Midbrain (tissue), 1 donor: ENCODE measurements at places on chromosomes 16 and 17.

DNA sequence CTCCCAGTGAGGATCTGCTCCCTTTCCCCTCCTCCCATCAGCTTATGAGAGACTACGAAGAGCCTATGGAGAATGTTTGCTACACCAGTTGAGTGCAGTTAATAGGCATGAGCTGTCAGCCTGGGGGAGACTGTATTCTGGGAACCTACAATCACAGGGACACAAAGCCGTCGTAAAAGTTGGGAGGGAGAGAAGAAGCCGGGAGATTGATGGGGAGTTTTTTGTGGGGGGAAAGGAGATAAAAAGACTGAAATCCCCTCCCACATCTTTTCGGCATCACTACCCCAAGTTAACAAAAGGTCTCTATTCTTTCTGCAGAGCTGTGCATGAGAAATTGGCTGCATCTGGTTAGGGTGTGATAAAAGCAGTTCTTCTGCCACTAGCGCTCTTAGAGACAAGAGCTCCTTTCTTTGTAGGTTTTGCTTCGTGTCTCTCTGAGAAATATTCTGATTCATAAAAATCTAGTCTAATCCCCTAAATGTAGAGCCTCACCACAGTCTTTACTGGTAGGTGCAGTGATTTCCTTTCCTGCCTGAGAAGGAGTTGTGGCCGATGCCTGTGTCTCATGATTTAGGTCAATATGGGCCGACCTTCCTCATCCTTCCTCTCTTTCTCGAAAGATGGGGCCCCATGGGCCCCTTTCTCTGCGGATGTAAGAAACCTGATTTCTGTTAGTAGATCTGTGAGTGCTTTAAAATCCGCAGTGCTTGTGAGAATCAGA is 77.4 kb downstream of the BPTF start:
- peak; percentile 26 for DNase-seq

DNA sequence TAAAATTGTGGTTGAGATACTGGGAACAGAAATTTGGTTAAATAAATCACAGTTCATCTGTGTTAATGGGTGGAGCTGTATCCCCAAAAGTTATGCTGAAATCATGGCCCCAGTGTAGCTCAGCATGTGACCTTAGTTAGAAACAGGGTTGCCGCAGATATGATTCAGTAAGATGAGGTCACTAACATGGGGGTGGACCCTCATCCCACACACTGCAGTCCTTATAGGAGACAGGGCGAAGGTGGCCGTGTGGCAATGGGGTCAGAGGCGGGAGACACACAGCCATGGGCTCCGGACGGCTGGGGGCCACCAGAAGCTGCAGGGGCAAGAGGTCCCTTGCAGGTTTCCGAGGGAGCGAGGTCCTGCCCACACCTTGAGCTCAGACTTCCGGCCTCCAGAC is 10.7 kb downstream of the GALNS start:
- DNase-seq, result no peak

DNA sequence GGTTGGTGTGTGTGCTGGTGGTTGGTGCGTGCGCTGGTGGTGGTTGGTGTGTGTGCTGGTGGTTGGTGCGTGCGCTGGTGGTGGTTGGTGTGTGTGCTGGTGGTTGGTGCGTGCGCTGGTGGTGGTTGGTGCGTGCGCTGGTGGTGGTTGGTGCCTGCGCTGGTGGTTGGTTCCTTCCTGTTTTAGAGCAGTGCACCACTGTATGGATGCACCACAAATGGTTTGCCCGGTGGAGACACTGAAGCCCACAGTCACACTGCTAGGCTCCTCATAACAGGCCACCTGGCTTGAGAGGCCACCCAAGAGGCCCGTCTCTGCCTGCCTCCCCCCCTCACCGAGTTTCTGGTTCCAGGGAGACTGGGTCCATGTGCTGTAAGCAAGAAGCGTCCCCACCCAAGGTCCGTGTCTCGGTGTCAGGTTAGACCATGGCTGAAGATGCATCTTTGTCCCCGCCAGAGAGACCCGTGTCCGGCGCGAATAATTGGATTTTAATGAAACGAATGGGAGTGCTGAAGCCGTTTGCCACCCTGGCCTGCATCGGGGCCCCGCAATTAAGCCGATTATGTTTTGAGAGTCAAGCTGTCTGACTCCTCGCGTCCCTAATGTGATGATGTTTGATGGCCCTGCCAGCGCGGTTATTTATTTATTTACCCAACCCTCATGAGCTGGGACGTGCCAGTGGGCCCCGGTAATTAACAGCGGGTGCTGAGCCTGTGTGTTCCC is 161.3 kb upstream of the GSE1 start:
- DNase-seq, result no peak

- no peak for DNase-seq
Measured at GRCh38 chr16:56415875-56416274, 9.5 kb downstream of the AMFR start.

DNA sequence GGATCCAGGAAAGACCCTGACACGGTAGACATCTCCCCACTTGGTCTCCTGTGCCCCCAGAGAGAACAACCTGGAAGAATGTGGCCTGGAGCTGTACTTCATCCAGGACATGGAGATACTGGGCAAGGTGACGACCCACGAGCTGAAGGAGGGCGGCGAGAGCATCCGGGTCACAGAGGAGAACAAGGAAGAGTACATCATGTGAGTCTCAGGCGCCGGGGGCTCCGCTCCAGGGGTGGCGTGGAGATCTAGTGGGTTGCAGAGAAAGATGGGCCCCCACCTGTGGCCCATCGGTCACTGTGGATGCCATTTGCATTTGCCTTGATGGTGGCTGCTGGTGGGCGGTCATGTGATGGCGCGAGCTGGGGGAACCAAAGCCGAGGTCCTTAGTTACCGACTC is 14.9 kb upstream of the CLEC18A start:
- DNase-seq, result no peak

GRCh38 chr16:56938664-56939513 is 6.9 kb downstream of the HERPUD1 start:
- no peak for DNase-seq

- no peak for DNase-seq
Measured at GRCh38 chr17:8995711-8996110, 25.6 kb upstream of the NTN1 start.

DNA sequence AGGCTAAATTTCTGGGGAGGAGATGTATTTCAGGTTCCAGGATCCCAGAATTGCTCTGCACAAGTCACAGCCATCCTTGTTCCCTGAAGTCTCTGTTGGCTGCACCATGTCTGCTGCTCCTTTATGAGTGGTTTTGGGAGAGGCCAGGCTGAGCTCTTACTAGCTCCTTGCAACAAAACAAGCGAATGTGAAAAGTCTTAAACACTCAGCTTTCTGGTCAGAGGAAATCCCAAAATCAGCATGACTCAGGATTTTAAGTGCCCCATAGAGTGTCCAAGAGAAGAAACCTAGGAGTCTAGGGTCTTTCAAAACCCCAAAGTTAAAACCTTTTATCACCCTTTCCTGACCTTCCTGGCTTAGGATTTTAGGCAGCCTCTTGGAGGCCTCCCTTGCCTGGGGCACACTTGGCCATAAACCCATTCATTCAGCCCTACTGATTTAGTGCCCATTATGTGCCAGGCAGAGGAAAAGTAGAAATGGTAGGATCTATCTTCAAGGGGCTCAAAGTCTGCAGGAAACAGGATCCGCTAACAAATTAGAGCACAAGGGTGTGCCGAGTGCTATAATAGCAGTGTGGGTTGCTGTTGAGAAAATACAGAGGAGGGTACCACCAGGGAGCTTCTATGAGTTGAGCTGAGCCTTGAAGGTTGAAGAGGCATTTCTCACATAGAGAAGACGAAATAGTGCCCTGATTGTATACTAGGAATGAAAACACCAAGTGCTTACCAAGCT is 36.9 kb downstream of the SOST start:
- no peak for DNase-seq

GRCh38 chr17:45411348-45412105 is 21.1 kb downstream of the ARHGAP27 start:
- DNase-seq, result no peak

DNA sequence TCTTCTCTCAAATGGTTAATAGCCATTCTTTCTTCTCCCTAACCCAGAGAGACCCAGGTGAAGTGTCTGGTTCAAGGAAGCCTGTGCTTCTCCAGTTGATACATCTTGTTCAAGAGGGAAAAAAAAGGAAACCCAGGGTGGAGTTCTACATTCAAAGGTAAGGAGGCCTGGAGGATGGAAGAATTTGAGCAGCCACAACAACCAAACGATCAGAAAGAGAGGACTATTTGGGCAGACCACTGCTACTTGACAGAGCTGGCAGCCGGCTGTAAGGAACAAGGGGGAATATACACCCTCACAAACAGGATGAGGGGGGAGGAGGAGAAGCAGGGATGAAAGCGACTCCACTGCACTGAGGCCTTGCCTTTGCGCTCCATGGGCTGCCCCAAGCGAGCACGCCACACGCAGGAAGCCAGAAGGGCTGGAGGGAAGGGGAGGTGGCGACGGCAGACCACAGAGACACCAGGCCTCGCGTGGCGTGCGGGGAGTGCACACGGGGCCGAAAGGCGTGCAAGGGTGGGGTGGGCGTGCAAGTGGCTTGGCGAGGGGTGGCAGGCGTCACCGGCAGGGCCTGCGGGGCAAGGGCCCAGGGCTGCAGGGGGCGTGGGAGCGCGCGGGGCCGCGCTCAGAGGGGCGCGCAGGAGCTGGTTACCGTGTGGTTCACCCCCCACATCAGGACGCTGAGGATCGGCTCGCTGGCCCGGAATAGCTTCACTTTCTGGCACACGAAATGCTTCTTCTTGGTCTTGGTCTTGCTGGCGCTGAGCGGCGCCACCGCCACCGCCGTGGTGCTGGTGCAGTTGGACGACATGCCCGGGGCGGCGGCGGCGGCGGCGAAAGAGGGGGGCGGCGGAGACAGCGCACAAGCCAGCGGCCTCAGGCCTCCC is 499 bp downstream of the PIP4K2B start:
- peak; percentile 42 for DNase-seq

GRCh38 chr17:3903881-3904290 is 11.0 kb upstream of the CAMKK1 start:
- DNase-seq, result no peak

GRCh38 chr17:81130385-81131361 is 34.6 kb upstream of the PVALEF start:
- peak; percentile 81 for DNase-seq

DNA sequence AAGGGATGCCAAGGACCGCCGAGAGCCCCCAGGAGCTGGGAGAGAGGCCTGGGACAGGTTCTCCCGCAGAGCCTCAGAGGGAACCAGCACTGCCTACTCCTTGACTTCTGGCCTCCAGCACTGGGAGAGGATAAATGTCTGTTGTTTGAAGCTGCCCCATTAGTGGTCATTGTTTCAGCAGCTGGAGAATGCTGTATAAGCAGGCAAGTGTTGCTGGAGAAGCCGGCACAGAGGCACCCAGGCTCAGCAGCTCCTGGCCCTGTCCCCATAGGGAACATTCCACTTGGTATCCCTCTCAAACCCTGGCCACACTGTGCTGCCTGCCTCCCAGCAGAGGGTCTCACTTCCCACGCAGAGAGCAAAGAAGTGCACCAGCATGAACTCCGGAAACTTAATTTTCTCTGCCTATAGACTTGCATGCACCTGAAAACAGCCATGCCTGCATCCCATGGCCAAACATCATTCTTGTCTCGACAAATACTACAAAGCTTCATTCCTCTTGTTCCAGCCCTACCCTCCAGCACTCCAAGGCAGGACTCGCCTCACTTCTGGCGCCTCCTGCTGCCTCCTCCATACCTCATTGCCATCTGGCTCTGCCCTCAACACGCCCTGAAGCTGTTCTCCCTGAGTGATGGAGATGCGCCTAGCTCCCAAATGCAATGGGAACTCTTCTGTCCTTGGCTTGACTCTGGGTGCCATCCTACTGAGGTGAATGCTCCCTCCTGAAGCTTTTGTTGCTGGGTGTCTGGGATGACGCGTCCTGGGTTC is 88.1 kb downstream of the DNAH17 start:
- DNase-seq, result peak; percentile 41

GRCh38 chr17:40112718-40113109 is 9.1 kb upstream of the MSL1 start:
- DNase-seq, result no peak

DNA sequence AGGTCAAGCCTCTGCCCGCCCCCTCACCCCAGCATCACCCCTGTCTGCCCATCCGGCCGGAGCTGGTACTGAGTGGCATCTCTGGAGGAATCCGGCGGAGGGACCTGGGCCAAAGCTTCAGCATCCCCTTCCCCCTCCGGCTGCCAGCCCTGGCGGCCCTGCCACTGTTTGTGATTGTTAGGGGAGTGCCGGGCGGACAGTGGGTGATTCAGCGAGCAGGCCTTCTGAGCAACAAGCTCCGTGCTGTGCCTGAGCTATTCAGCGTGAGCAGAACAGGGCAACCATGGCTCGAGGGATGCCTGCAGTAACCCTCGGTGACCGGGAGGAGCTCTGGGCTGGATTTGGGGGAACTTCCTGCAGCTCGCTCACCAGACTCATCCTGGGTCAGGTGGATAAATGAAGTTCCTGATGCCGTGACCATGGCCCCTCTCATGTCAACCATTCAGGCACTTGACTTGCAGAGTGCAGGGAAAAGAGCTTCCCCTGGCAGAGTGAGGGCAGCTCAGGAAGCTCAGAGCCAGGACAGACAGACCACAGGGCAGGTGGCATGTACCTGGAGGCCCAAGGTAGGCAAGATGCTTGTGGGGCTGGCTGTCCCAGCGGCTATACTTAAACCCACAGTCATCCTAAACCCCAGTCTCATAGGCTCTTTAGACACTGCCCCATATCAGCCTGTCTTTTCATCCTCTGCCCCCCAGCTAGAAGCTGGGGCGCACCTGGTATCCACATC is 24.3 kb upstream of the MLKL start:
- DNase-seq, result peak; percentile 94

GRCh38 chr17:77280304-77281121 is 139.7 kb downstream of the SEC14L1 start:
- DNase-seq, result no peak

GRCh38 chr17:80959330-80960036 is 32.2 kb upstream of the CHMP6 start:
- peak; percentile 53 for DNase-seq

DNA sequence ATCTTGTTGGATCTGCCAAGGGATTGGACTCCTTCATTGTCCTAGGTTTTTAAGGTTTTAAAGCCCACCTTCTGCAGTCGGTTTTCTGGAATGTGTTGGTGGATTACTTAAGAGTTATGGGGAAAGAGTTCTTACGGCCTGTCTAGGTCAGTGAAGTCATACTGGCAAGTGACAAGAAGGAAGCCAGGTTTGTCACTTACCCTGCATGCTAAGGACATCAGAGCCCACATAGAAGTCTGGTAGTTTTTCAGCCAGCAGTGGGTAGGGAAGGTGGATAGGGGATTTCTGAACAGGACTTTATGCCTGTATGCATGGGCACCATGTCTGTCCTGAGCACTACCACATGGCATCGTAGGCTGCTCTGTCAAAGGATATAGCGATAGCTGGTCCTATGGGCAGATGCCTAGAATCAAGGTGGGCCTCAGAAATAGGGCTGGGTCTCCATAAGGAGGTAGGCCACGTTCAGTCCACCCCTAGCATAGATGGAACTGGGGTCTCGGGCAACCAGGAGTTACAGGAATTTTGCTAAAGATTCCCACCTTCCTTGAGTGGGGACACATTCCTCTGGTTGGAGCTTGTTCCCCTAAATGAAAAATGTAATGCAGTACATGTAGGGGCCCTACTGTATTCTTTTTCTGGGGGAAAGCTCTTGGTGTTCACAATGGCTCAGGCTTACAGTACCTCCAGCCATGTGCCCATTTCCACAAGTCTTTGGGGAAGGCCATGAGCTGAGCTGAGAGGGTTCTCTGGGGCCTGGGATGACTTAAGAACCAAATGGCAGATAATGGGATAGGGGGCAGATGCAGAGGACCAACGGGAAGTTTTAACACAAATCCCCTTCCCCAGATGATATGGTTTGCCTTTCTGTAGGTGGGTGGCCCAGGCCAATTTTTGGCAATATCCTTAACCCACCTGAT is 27.5 kb downstream of the TRPV2 start:
- DNase-seq, result no peak
